ENCODE measurements at places on chromosomes 1 and 21.

- no peak for DNase-seq
Measured at GRCh38 chr1:31672986-31673385, 28.3 kb upstream of the PEF1 start.

DNA sequence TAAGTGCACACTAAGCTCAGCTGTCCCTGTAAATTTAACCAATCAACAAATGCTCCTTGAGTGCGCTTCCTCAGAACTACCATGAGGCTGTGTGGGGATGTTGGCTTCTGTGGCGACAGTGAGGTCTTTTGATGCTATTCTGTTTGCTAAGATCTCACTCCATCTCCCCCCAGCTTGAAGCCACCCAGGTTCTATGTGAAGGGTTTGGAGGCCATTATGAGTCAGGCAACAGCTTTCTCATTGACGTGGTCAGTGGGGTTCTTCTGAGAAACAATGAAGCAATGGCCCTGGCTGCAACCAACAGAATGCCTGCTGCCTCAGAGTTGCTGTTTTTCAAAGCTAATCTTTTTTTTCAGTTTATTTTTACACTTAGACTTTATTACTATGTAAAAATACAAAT, 205.5 kb downstream of the PTBP2 start:
- peak; percentile 21 for DNase-seq

- no peak for DNase-seq
Measured at GRCh38 chr1:177053648-177054047, 110.9 kb downstream of the ASTN1 start.

DNA sequence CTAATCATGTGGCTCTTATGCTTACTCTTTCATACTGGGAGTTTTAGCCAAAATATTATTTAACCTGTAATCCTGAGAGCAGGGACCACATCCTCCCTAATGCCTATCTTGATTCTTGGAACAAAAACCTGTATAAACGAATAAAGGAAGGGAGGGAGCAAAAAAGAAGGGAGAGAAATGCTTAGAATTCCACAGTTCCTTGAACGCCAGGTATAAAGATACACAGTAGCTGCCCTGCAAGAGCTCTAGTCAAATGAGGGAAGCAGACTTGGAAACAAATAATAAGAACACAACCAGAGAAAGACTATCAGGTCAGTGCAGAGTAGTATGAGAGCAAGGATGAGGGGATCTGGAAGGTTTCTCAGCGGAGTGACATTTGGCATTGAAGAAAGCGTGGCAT, 116.3 kb downstream of the SLC30A10 start:
- no peak for DNase-seq

- no peak for DNase-seq
Measured at GRCh38 chr1:59504276-59504675, 207.4 kb downstream of the FGGY start.

DNA sequence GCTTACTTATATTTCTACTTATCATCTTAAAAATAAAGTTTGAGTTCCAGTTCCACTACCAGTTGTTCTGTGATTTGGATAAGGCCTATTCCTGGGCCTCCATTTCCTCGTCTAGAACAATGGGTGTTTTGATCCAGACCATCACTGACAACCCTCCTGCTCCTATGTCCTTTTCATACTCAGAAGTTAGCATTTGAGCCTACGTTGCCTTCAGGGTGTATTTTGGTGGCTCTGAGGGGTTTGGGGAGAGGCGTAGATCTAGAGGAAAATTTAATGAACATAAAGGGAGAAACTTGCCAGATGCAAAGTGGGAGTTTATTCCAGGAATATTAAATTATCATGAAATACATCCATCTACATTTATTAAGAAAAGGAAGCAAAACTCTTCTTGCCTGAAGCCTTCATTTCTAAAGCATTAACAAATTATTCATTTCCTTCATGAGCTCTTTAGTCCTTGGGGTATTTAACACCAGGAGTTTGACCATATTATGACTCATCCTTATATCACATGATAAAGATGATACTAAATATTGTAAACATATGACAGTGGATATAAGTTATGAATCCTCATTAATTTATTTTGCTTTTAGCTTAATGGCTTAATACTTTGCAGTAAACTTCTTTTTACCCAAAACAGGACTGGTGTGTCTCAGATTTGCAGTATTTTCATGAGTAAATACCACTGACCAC, 47.2 kb upstream of the SYT14 start:
- peak; percentile 18 for DNase-seq
